Osteoblast (primary cell): ENCODE measurements at places on chromosomes 16 and 17. TPM values are rescaled to one million over a fixed set of nuclear protein-coding genes. Genes with fewer than 3 reads are reported as not detected.

GRCh38 chr17:73104450-73104849 lies 12.0 kb upstream of the SLC39A11 start:
- DNase-seq: no peak

DNA sequence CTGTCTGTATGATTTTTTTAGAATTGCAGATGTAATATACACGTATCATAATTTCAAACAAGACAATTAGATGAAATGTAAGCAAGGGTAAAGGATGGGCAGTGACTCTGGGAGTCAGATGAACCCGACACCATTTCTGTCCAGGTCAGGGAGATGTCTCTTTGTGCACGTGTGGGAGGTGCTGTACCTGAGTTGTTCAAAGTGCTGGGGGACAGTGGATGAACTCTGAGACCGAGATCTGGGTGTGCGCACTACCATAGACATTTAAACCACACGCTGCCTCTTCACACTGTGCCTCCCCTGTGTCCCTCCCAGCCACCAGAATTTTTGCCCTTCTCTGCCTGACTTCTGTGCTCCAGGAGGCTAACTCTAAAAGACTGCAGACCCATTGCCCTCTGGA lies 5.9 kb upstream of the RGS9 start:
- no peak for DNase-seq

GRCh38 chr16:9903-10665 lies 43.3 kb downstream of the POLR3K start:
- no peak for DNase-seq

- DNase-seq: no peak
Observed at GRCh38 chr17:79116575-79117368, 42.1 kb downstream of the ENGASE start.

DNA sequence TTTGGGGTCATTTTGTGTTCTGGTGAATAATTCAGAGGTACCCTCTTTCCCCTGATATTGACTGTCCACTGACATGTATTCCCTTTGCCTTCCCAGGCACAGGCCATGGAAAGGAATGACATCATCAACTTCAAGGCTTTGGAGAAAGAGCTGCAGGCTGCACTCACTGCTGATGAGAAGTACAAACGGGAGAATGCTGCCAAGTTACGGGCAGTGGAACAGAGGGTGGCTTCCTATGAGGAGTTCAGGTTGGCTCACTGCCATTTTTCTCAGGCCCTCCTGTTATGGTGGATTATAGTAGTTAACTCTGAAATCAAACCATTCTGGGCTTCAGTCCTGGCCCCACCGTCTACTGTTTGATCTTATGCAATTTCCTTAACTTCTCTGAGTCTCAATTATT lies 1.6 kb upstream of the EFTUD2 start:
- peak; percentile 83 for DNase-seq

DNA sequence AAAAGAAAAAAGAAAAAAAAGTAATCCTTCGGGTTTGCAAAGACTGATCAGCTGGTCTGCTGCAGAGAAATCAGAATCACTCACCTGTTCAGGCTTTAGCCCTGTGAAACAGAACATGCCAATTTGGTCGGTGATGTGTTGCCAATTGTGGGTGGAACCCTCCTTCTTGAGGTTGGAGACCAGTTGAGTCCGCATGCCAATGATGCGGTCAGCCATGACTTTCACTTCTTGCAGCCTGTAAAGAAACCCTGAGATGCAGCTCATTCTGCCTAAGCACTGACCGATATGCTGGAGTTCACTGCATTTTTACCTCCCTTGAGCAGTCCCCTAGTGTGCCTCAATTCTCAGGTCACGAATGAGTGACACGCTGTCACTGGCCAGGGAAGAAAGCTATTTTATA lies 24.8 kb upstream of the SLC38A7 start:
- DNase-seq: no peak

DNA sequence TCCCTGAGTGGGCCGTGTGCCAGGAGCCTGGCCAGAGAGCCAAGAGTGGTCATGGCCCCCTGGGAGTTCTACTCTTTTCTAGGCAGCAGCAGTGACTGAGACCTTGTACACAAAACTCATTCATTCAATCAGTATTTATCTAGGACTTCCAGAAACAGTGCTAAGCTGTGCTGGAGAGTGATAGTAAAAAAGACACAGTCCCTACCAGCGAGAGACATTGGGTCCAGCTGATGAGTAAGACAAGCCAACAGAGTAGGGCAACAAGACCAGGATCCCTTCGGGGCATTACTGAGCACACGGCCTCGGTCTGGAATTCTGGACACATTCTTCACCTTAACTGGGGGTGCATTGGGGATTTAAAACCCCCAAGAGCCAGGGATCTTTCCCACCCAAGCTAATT lies 20.2 kb downstream of the CBX4 start:
- DNase-seq: no peak

- DNase-seq: peak; percentile 46
Observed at GRCh38 chr17:20066253-20066652, 57.1 kb downstream of the SPECC1 start.

GRCh38 chr17:77435272-77436057 lies 294.7 kb downstream of the SEC14L1 start:
- no peak for DNase-seq

DNA sequence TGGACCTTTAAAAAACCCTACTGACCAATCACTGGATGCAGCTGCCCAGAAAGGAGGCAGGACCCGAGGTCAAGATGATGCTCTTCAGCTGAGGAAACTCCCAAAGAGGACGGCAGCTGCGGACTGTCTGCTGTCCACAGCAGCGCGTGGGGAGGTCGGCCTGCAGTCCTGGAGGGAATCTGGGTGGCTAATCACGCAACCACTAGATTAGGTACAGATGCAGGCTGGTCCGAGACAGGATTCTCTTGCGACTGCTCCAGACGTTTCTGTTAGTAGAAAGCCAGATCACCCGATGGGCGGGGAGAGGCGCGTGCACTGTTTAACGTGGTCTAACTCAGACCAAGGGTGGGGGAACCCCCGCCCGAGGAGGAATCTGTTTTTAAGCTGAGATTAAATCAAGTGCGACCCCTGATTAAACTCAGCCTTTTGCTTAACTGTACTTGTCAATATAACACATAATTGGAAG lies 8.8 kb downstream of the CTRB2 start:
- DNase-seq: peak; percentile 75

DNA sequence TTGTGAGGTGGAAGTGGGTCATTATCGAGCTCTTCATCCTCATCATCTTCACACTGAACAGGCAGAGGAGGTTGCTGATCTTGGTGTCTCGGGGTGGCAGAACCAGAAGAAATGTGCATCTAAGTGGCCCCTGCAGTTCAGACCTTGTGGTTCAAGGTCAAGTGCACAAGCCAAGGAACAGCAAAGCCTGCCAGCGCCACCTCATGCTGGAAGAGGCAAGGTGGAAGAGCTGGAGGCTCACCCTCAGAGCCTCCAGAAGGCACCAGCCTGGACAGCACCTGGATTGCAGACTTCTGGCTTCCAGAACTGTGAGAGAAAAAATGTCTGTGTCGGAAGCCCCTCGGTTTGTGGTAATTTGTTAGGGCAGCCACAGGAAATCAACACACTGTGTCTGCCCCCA lies 32.7 kb downstream of the IFT140 start:
- no peak for DNase-seq

DNA sequence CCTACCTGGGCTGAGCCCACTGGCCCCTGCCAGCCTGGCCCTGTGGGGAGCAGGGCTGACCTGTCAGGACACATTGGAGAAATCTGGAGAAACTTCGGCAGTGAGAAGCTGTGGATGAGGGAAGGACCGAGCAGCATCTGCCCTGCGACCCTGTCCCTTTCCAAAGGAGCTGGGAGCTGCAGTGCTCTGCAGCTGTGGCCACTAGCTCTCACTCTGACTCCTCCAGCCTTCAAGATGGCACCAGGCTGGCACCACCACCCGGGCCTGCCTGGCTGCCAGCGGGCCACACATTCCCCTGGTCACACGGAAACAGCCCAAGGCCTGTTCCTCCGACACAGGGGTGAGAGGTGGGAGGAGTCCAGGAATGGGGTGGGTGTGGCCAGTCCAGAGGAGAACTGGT lies 30.1 kb downstream of the CD300LG start:
- no peak for DNase-seq

DNA sequence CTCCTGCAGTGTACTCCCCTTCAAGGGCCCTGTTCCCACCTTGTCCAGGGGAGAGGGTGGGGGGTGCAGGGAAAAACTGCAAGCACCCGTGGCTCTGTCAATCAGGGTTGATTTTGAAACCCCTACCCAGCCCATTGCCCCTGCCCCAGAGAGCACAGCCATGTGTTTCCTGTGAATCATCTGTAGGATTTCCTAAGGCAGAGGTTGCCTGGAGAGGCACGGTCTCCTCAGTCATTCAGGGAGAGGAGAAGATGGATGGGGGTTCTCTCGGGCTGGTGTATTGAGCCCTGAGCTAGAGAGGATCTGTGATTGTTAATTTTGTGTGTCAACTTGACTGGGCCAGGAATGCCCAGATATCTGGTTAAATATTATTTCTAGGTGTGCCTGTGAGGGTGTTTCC lies 3.5 kb upstream of the AGRP start:
- peak; percentile 57 for DNase-seq

Gene KRTAP4-3
- not detected in 2 replicates for total RNA-seq

Gene TP53TG3
- total RNA-seq: 0.36 TPM in 1 of 2 replicates, not detected in the other

Gene GRIN2A
- total RNA-seq: 0.72 and 1.5 TPM in 2 replicates
